ENCODE measurements at places on chromosomes 13 and 19.

- no peak for DNase-seq
Observed at GRCh38 chr13:32370805-32371204, 55.5 kb downstream of the BRCA2 start.

- no peak for DNase-seq
Observed at GRCh38 chr13:112785483-112785856, 95.6 kb downstream of the ATP11A start.

GRCh38 chr19:2811735-2812413, 7.8 kb upstream of the ZNF554 start:
- no peak for DNase-seq

DNA sequence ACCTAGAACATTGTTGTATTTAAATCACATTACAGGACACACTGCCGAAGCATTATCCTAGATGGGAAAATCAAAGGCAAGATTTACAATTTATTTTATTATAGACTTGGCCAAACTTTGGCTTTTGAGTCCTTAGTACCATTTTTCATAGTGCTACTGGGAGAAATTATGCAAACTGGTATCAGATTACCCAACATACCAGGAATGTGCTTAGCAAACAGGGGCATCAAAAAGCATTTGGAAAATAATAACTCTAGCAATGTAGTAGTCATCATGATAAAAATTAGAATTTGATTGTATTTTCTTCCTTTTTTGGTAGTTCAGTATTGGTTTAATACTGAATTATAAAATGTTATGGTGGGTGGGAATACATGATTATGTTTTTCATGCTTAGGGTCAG, 34.0 kb downstream of the GPC6 start:
- no peak for DNase-seq

DNA sequence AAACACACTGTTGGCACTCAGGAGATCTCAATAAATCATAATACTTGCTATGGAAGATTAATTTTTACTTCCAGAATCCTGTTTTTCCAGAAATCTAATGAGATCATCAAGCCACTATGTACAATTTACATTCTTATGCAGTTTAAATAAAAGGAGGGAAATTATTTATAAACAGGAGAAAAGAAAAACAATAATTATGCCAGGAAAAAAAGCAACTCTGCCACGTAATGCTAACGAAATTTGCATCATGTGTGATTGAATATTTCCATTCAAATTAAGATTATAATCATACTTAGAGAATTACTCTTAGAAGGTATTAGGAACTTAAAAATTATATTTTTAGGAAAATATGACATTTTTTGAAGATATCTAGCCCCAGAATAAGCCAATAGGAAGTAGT, 13.0 kb downstream of the FAM124A start:
- no peak for DNase-seq

GRCh38 chr19:1161716-1162115, 12.4 kb downstream of the SBNO2 start:
- peak; percentile 44 for DNase-seq

- DNase-seq, result no peak
Observed at GRCh38 chr19:1429750-1430149, 8.4 kb upstream of the RPS15 start.

GRCh38 chr19:28126135-28126898, 1086.6 kb downstream of the UQCRFS1 start:
- DNase-seq, result no peak

DNA sequence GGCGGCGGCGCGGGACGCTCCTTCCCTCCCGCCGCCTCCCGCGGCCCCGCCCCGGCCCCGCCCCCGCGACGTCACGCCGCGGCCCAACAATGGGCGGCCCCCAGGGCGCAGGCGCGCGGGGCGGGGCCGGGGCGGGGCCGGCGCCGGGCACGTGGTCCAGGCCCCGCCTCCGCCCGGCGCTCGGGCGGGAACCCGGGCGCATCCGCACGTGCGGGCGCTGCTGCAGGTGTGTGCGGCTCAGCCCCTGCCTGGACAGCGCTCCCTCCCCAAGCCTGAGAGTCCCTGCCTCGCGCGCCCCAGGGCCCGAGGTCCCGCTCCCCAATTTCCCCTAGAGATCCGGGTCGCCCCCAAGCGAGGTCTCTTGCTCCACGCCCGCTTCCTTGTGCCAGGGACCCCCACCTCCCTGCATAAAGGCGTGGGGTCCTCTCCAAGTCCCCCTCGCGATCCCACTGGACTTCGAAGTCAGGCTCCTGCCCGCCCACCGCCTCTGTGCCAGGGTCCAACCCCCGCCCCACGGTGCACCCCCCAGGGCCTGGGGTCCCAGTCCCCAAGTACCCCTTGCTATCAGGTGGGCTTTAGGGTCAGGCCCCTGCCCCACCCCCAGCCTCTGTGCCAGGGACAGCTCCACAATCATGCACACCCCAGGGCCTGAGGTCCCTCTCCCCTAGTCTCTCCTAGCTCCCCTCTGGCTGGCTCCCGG, at the start of gene MEX3D:
Gene MEX3D (minus strand): TSS at position 6 of the 700 bp plus-strand sequence. CDS start 267 bp downstream, outside the sequence.
- DNase-seq, result peak; percentile 38

GRCh38 chr19:30253581-30253996, 118.6 kb upstream of the ZNF536 start:
- DNase-seq, result peak; percentile 76

- no peak for DNase-seq
Observed at GRCh38 chr13:96940961-96941360, 53.3 kb downstream of the OXGR1 start.

GRCh38 chr13:34720618-34721017, 221.5 kb upstream of the NBEA start:
- no peak for DNase-seq

- no peak for DNase-seq
Observed at GRCh38 chr13:60275208-60275607, 111.5 kb upstream of the DIAPH3 start.

- DNase-seq, result peak; percentile 86
Observed at GRCh38 chr19:5046339-5047039, 77.6 kb downstream of the KDM4B start.

DNA sequence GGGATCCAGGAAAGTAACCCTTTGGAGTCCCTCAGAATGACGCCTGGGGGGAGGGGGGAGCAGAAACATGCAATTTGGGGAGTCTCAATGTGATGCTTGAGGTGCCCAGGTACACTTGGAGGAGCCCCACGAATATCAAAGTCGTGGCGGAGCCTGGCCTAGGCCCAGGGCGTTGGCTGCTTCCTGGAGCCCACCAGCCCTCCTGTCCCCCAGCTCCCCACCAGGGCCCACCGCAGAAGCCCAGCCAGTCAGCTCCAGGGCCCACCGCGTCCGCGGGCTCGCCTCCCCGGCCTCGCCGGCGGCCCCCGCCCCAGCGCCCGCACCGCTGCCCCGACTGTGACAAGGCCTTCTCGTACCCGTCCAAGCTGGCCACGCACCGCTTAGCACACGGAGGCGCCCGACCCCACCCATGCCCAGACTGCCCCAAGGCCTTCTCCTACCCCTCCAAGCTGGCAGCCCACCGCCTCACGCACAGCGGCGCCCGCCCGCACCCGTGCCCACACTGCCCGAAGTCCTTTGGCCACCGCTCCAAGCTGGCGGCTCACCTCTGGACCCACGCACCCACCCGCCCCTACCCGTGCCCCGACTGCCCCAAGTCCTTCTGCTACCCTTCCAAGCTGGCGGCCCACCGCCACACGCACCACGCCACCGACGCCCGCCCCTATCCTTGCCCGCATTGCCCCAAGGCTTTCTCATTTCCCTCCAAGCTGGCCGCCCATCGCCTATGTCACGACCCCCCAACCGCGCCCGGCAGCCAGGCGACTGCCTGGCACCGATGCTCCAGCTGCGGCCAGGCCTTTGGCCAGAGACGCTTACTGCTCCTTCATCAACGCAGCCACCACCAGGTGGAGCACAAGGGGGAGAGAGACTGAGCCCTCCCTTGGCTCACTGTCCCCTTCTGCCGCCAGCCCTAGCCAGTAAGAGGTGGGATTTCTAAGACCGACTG, 2.1 kb downstream of the ZNF575 start:
- DNase-seq, result no peak

- no peak for DNase-seq
Observed at GRCh38 chr13:114152831-114153371, 20.5 kb upstream of the RASA3 start.

- peak; percentile 65 for DNase-seq
Observed at GRCh38 chr19:42255766-42256745, 1.1 kb upstream of the ERF start.

DNA sequence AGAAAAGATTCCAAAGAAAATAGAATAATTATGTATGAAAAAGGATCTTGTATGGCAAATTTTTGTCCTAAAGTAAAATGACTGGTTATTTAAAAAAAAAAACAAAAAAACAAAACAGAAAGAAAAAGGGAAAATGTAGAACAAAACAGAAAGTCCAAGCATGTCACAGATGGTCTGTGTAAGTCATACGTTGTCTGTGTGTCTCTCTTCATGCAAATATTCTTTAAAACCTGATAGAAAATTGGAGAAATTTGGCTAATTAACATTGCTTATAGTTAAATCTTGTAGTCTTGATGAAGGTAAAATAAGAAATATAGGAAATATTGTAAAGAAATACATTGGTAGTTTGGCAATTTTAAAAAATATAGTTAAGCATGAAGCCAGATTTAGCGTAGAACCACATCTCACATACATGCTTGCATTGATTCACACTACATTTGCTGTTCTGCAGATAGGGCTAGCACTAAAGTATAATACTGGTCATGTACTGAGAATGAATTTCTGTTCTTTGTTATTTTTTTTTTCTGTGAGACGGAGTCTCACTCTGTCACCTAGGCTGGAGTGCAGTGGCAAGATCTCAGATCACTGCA, 58.4 kb downstream of the SPRYD7 start:
- DNase-seq, result no peak

DNA sequence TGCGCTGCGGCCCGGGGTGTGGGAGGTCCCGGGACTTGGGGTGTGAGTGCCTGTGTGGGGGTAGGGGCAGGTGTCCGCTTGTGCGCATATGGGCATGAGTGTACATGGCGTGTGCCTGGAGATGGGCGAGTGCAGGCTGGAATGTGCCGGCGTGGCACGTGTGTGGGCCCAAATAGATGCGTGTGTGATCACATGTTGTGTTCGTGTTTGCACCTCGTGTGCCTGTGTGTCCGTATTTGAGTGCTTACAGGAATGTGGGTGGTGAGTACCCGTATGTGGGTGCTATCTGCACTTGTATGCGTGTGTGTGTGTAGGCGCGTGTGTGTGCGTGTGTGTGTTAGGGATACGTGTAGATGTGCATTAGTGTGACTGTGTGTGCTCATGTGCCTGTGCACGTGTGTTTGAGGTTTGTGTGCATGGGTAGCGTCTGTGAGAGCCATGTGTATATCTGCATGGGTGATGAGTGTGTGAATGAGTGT, 3.4 kb downstream of the ZNF536 start:
- no peak for DNase-seq

- peak; percentile 20 for DNase-seq
Observed at GRCh38 chr13:20713014-20713376, 9.5 kb downstream of the IL17D start.

GRCh38 chr19:28039677-28040381, 1173.1 kb downstream of the UQCRFS1 start:
- no peak for DNase-seq

GRCh38 chr19:16901491-16902175, 12.8 kb downstream of the F2RL3 start:
- DNase-seq, result no peak

DNA sequence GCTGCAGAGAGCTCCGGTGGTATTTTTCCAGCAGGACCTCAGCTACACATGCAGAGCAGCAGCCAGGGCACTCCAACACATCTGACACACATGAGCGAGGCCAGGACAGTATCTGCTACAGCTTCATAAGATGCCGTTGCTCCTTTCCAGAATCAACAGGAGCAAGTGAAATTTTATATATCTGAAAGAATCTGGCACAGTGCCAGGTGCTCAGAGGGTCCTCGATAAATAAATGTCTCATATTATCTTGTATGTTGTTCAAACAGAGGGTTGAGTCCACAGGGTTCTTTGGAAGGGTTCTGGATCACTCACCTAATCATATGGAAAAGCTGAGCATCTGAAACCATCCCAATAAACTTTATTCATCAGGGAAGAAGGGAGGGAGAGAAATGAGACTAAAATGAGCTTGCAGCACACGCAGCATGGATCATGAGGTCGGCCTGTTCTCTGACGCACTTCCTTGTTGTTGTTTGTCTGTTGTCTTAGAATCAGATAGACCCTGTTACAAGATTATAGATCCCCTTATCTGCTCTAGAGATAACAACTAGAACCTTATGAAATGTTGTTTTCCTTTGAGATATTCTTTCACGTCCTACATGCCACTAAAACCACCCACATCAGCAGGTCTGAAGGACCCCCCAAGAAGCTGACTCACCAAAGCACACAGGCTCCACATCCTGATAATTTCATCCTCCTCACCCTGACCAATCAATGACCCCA, 3.2 kb upstream of the METTL21C start:
- DNase-seq, result no peak

GRCh38 chr19:27796073-27796472, 1416.9 kb downstream of the UQCRFS1 start:
- DNase-seq, result no peak

DNA sequence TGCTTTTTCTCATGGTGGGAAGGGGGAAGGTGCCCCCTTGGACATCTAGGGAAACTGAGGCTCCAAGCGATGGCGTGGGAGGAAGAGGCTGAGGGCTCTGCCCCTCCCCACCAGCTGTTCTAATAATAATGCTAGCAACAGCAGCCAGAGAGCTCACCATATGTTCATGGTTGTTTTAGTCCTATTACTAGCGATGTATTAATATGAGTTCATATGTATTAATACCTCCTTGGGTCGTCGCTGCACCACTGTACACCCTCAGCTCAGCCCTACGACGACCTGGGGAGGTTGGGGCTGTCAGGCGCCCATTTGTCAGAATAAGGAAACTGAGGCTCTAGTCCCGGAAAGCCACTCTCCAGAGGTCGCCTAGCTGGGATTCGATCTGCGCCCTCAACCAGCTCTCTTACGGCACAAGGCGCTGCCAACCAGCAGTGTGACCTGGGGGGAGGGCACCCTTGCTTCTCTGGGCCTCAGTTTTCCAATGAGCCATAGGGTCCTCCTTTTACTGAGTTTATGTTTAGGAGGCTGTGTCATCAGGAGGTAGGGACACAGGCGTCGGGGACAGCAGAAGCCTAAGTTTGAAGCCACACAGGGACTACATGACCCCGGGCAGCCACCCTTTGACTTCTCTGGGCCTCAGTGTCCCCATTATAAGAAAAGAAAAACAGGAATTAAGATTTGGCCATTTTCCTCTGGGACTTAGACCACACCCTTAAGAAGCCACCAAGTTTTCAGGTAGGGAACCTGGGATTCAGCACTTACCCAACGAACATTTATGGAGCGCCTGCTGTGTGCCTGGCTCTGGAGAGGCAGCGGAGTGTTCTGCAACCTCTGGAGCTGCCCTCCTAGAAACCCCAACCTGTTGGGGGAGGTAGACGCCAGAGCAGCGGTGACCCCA, 664 bp downstream of the MAST3 start:
- no peak for DNase-seq

GRCh38 chr19:50358483-50359327, 6.7 kb downstream of the NAPSA start:
- DNase-seq, result no peak

GRCh38 chr13:86946734-86947133, 724.4 kb upstream of the SLITRK5 start:
- DNase-seq, result peak; percentile 1
